ENCODE measurements at places on chromosomes 16 and 17. TPM values are rescaled to one million over a fixed set of nuclear protein-coding genes. Genes with fewer than 3 reads are reported as not detected.
A peak's percentile ranks its signal among the peaks of the same experiment; 100 is the strongest.

DNA sequence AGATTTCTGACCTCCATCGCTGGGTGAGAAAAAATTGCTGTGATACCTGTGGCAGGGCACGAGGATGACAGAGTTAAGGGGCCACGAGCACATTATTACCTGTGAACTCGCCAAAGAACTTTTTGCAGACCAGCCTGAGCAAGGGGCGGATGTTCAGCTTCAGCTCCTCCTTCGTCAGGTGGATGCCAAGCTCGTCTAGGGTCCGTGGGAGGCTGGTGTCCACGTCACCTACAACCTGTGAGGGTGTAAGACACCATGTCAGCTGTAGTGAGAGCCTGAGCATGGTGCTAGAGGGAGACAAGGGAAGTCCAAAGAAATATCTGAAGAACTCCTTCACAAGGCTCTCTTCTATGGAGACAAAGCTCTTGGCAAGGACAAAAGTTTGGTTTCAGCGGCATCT is 17.1 kb downstream of the HIGD1B start:
- DNase-seq = no peak

DNA sequence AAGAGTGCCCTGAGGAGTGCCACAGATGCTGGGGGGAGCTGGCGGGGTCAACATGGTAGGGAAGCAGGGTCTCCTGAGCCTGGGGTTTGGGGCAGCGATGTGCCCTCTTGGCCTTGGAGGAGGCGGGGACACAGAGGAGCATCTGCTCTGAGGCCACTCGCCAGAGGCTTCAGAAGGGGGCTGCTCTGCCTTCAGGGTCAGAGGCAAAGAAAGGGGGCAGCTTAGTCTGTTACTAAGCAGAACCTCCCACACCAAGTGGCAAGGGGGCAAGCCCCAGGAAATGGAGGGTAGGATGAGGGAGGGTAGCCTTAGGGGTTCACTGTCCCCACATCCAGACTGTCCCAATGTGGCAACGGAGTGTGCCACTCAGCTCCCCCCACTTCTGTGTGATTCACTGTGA is 18.3 kb downstream of the CCDC182 start:
- no peak for DNase-seq

The TBC1D3 gene
- not detected for total RNA-seq

The EXOSC6 gene
- total RNA-seq = 25.6 TPM

DNA sequence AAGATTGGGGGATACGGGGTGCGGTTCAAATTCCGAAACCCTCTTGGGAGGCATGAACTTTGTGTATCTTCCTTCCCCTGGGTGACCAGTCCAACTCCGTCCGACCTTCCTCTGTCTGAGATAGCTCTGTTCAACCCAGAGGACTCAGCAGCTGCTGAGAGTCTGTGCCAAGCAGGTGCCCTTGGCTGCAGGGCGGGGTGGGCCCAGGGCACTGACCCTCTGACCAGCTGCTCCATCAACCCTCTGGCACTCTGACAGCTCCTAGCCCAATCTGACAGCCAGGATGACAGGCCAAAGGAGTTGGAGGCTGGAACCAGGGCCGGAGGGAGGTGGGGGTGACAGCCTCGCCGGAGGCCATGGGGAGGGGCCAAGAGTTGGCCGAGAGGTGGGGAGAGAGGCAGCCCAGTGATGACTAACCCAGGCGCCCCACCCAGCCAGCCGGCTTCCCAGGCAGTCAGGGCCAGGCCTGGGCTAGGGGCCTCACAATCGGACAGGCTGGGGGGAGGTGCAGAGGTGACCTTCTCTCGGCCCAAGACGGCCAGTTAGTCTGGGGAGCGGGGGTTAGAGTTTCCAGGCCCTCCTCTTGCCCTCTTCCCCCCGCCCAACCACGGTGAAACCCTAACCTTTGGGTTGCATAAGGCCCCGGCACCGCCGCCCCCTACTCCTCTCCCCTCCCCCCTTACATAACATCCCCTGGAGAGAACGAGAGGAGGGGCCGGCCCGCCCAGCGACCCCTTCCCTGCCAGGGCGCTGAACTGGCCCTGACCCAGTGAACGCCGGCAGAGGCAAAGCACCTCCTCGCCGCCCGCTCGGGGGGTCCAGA is 5.0 kb upstream of the TLCD2 start:
- peak; percentile 93 for DNase-seq

The CRK gene
- 49.6 TPM for total RNA-seq

The FOXC2 gene
- 7.3 TPM for total RNA-seq

The CCR7 gene
- total RNA-seq = 0.57 TPM

DNA sequence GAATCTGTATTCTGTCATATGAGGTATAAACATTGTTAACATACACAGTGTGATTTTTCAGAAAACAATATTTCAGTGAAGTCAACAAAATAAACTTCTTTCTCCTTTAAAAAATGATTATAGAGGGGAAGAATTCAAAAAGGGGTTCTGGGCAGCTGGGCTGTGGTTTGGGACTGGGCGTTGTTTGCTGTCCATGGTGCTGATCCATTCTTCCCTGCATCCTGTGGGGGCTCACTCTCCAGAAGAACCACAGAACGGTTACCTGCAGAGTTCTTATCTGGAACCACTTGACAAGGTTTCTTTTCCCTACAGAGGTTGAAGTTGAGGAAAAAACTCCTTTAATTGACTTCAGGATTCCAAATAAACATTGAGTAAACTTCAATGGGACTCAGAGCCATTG is 1091.0 kb downstream of the CDH8 start:
- DNase-seq = no peak

GRCh38 chr17:68955181-68955841 is at the start of gene ABCA8:
Gene ABCA8, minus strand, starts transcription at chr17:68955392. Its CDS starts 13,358 bp downstream, at chr17:68942034.
- no peak for DNase-seq

DNA sequence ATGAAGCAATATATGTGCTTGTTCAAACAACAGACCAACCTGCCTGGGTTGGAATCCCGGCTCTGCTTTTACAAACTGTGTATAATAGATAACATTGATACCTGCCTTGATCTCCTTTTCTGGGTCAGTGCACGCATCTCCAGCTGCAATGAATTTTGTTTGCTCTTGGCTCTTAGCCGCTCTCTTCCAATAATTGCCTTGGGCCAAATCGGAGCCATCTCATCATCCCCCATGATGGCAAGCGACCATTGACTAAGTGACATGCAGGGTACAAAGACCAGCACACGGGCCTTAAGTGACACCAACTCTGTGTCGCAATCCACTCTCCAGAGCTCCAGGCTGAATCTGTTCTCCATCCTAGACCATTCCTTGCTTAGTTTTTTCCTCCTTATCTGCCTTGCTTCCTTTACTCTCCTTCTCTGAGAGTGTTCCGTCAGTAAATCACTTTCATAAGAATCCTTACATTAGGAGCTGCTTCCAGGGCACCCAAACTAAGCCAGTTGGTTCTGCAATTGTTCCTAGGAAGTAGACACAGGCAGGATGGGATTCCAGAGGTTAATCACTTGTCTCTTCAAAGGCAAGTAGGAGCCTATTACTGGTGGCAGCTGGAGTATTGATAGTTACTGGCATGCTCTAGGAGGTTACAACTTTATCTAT is 134.2 kb downstream of the ABCA8 start:
- no peak for DNase-seq

The PLA2G10 gene
- 1.4 TPM for total RNA-seq

GRCh38 chr17:42857389-42857788 is 6.4 kb downstream of the AOC3 start:
- DNase-seq = no peak

GRCh38 chr17:68580236-68580770 is 20.9 kb downstream of the FAM20A start:
- DNase-seq = no peak

The CD300H gene
- not detected for total RNA-seq

The KRTAP9-2 gene
- total RNA-seq = not detected

The CCL22 gene
- not detected for total RNA-seq

DNA sequence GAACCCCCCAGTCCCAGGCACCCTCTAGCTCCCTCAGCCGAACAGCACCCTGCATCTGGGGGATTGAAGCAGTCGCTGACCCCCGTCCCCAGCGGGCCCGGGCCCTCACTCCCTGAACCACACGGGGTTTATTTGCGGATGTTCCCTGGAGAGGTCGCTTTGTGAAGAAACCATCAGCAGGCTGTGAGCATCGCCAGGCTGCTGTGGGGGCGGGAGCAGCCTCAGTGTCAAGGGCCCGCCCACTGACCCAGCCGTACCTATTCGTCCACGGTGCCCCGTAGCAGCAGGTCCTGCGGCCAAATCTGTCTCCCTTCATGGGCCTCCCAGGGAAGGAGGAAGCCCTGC is 6.4 kb upstream of the RAB40C start:
- DNase-seq = no peak

The MGAT5B gene
- 1.7 TPM for total RNA-seq

The ESRP2 gene
- 127 TPM for total RNA-seq

- DNase-seq = no peak
These were observed 108.9 kb downstream of the GNAO1 start for GRCh38 chr16:56300242-56300623.

- DNase-seq = no peak
These were observed 841 bp upstream of the IGFALS start for GRCh38 chr16:1794221-1794871.

The SLC22A31 gene
- 2.5 TPM for total RNA-seq

GRCh38 chr16:31093132-31093703 is 1.4 kb downstream of the VKORC1 start:
- no peak for DNase-seq

GRCh38 chr16:8892101-8892575 is 10.0 kb downstream of the LITAFD start:
- DNase-seq = no peak

DNA sequence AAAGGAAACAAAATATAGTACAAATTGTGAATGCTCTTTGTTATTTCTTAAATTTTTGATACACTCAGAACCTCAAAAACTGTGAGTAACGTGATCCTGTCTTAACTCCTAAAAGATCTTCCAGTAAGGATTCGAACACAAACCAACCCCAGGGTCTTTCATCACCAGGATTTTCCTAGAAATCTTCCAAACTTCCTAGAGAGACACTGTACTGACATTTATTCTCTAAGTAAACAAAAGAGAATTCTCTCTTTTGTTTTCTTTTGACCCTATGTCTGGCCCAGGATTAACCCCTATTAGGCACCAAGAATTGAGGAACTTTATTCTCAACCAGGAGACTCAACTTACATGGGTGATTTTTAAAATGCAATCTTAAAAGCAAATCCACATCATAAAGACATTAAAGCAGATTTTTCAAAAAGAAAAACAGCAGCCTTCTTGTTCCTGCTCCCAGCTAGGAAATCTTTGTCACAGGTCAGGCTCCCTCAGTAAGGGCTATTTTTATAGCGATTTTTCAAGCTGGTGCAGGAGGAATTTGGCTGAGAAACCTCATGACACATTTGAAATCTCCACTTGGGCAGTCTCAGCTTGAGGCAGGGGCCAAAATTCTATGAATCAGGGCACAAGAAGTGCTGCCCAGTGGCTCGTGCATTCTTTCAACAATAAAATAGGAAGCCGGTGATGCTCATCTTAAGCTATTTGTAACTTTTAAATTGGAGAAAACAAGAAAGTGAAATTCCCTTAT is 6.2 kb upstream of the SMG1 start:
- no peak for DNase-seq

- DNase-seq = no peak
These were observed 10.2 kb upstream of the EIF1 start for GRCh38 chr17:41678411-41678906.
